ENCODE measurements at places on chromosomes 12 and 14.

GRCh38 chr14:70904373-70904772 is 2.9 kb upstream of the PCNX1 start:
- DNase-seq, result no peak

- DNase-seq, result no peak
Observed at GRCh38 chr14:93683226-93683625, 105.1 kb downstream of the PRIMA1 start.

DNA sequence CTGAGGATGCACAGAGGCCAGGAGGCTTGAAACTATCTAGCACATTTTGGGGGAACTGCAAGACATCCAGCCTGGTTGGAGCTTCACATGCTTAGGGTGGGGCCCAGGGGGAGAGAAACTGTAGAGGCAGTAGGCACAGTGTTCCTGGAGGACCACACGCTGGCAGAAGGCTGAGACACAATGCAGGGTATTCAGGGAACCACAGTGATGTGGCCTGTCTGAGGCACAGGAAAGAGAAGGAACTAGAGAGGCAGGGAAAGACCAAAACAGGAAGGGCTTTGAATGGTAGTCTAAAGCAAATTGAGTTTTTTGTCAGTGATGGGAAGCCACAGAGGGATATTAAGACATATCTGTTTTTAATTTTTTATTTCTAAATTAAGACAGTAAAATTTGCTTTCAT is 100.2 kb upstream of the PRICKLE1 start:
- no peak for DNase-seq

DNA sequence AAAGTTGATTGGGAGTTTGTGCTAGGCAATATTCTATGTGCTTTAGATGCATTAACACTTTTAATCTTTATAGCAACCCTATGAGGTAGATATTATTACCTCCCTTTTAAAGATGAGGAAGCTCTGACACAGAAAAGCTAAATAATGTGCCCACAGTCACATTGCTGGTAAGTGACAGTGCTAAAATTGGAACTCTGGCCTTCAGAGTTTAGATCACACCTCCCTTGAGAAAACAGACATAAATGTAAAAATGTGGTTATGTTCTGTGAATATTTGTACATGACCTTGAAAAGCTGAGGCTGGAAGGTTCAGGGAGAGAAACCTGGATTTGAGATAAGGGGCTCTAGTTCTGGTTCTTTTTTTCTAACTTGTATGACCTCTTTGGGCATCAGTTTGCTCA is 1.9 kb downstream of the ABHD4 start:
- no peak for DNase-seq

- no peak for DNase-seq
Observed at GRCh38 chr14:86217523-86217922, 687.6 kb downstream of the FLRT2 start.

Data from adipocyte (in vitro differentiated cells).